Left renal cortex interstitium (tissue), 4 donors: ENCODE measurements at places on chromosomes 3 and 15. TPM values are rescaled to one million over a fixed set of nuclear protein-coding genes. Genes with fewer than 3 reads are reported as not detected.

Gene PIK3R4
- 43.3 TPM for polyA plus RNA-seq

Gene HHLA2
- polyA plus RNA-seq: 21.5 TPM

Gene GCNT3
- polyA plus RNA-seq: 0.21 TPM

Gene DPPA2
- 0.72 TPM for polyA plus RNA-seq

Gene GPR87
- polyA plus RNA-seq: not detected

Gene NR2E3
- polyA plus RNA-seq: 0.32 TPM

Gene GHSR
- polyA plus RNA-seq: not detected

Gene CRYGS
- polyA plus RNA-seq: 11.3 TPM

Gene ARHGAP31
- polyA plus RNA-seq: 10.8 TPM

Gene RTP4
- 1.5 TPM for polyA plus RNA-seq

Gene DTX3L
- 13.2 TPM for polyA plus RNA-seq

Gene MITF
- polyA plus RNA-seq: 42.0 TPM

Gene IL5RA
- polyA plus RNA-seq: 0.49 TPM
